ENCODE measurements at places on chromosomes 4 and X.

- DNase-seq = no peak
Measured at GRCh38 chr4:169135776-169136175, 125.7 kb upstream of the CBR4 start.

DNA sequence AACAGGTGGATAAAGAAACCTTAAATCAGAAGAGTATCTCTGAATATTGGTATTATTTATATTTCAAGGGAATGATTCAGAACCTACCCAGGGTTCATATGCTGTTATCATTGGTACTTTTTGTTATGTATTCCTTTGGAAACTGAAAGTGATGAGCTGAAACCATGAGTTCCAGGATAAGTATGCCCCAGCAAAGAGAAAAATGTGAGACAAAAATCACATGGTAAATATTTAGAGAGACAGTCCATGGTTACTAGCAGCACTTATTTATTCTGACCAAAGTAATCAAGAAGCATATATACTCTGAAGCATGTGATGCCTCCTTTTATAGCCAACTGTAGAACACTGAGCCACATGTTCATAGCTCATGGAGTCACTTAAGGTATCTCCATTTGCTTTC, 277.7 kb downstream of the ARAP2 start:
- no peak for DNase-seq

GRCh38 chr4:101039367-101039766, 308.0 kb downstream of the PPP3CA start:
- DNase-seq = no peak

- DNase-seq = no peak
Measured at GRCh38 chr4:3682236-3683076, 83.7 kb upstream of the ADRA2C start.

DNA sequence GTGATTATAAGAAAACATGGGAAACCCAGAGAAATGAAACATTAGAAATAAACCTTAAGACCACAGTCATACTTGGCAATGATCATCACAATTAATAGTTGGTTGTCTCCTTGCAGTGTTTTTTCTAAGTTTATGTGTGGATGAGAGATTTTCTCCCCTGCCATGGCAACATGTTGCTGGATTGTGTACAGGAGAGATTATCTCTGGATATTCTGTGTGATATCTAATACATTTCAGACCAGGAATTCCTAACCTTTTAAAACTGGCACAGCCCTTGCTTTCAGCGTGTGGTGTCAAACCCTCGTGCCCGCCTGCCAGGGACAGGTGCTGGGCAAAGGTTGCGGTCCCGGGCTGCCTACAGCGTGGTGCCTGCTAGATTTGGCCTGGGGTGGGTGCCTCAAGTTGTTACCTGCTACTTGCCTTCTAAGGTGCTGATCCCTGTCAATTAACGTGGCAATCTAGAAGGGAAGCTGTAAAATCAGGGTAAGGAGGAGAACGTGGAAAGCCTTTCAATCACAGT, 100.5 kb downstream of the TMEM131L start:
- DNase-seq = no peak

DNA sequence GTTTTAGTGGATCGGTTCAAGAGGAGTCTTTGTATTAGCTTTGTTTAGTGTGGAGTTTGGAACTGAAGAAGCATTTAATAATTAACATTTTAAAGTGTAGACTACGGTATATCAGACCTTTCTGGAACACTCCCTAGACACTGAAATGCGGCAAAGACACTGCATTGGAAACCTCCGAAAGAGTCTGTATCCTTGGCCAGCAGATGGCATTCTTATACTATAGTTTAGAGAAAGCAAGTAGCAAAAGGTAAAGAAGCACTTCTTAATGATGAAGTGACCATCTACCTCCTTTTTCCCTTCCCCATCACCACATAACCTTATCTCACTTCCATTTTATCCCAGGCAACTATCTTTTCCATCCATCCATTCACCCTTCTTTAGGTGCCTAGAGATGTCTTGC, 7.6 kb downstream of the FABP2 start:
- peak; percentile 38 for DNase-seq

GRCh38 chr4:188903986-188904385, 764.7 kb downstream of the TRIML1 start:
- DNase-seq = no peak

GRCh38 chr4:120317713-120318112, 251.1 kb upstream of the MAD2L1 start:
- no peak for DNase-seq

- DNase-seq = no peak
Measured at GRCh38 chr4:185902654-185903053, 90.7 kb upstream of the SORBS2 start.

DNA sequence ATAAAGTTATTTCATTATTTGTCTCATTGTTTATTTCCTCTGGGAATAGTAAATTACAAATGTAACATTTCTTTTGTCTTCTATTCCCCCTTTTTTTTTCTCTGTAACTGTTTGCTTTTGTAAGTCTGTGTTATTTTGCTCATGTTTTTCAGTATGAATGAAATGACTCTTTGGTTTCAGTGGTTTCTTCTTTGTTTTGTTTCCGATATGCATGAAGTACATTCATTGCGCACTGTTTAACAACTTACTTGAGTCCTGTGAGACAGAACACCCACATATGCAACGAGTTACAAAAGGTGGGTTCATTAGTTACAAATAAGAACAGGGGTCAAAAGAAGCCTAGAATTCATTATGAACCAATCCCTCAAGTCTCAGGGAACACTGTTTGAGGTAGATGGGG, 175.0 kb upstream of the UGT8 start:
- no peak for DNase-seq

DNA sequence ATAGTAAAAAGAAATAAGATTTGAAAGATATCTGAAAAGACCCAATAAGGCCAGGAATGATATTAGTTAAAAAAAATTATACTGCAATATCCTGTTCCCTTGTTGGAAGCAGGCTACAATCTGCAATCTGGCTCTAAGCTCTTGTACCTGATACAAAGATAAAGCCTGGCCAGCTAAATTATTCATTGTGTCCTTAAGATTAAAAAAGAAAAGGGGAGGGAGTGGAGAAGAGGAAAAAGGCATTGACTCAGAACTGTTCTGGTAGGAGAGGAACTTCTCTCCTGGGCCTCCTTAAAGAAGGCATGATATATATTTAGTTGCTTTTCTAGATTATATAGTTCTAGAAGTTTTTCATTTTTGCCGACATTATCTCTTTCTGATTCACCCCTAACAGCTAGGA, 46.7 kb downstream of the IRF2 start:
- DNase-seq = no peak

DNA sequence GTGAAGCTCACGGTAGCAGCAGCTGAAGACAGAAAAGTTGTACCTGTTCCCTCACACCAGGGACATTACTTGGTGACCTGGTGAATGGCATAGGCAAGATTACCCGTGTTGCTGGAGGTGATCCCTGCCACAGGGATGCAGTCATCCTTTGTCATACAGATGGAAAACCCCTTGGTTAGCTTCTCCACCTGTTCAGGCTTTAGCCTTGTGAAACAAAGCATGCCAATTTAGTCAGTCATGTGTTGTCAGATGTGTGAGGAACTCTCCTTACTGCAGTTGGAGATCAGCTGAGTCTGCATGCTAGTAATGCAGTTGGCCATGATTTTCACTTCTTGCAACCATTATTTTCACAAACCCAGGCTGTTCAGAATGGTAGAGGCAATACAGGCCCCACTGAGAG, 41.0 kb downstream of the AMELX start:
- no peak for DNase-seq

GRCh38 chr4:82005158-82005557, 368.6 kb downstream of the HNRNPD start:
- no peak for DNase-seq

GRCh38 chr4:47852136-47852535, 14.3 kb upstream of the CORIN start:
- no peak for DNase-seq

- DNase-seq = no peak
Measured at GRCh38 chr4:54976682-54977081, 148.7 kb downstream of the KDR start.

GRCh38 chr4:78667764-78668163, 108.4 kb upstream of the BMP2K start:
- no peak for DNase-seq

DNA sequence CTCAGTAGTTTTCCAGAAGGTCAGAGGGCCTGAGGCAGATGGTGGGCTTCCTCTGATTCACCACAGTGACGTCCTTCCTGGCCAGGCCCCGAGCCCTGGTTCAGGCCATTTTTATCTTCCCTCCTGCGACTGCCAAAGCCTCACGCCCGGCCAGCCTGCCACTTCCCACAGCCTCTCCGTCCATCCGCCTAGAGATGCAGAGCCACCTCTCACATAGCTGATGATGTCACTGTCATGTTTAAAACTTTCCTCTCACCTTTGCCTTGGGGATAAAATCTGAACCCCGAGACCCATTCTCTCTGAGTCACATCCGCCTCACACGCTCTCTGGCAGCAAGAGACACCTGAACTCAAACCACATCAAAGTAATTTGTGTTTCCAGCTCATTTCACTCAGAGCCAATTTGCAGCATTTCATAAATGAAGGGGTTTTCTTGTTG, 175.3 kb downstream of the QDPR start:
- no peak for DNase-seq

DNA sequence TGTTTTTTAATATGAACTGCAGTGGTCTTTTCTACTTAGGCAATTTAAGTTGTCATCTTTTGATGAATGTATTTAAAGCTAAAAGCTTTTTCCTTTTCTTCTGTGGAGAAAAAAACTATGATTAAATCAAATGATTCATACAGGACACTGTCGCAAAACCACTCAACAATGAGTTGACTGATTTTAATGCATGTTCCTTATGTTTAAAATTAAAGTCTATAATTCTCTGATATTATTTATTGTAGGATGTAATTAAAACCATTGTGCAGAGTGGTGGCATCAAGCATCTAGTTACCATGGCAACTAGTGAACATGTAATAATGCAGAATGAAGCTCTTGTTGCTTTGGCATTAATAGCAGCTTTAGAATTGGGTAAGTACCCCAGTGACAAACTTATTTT, 172.5 kb downstream of the RAP1GDS1 start:
- no peak for DNase-seq

DNA sequence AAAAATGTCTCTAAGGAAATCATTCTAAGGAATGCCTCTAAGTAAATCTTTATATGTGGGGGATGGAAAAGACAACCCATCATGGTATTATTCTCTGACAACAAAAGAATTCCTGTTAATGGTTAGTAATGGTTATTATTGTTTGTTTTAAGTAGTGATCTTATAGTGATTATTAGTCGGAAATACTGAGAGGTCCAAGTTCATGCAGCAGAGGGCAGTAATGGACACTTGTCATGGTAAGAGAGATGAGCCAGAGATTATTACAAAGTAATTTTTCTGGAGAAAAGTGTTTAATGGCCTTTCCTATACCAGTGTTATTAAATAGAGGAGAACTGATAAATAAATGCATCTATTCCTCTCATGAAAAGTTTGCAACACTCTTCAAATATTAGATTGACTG, 8.1 kb upstream of the DKK2 start:
- DNase-seq = peak; percentile 16

GRCh38 chr4:84146300-84146959, 352.7 kb downstream of the NKX6-1 start:
- DNase-seq = no peak

- DNase-seq = no peak
Measured at GRCh38 chr4:78928835-78929234, 10.4 kb downstream of the PAQR3 start.

- no peak for DNase-seq
Measured at GRCh38 chr4:105074097-105074496, 72.6 kb upstream of the TET2 start.

DNA sequence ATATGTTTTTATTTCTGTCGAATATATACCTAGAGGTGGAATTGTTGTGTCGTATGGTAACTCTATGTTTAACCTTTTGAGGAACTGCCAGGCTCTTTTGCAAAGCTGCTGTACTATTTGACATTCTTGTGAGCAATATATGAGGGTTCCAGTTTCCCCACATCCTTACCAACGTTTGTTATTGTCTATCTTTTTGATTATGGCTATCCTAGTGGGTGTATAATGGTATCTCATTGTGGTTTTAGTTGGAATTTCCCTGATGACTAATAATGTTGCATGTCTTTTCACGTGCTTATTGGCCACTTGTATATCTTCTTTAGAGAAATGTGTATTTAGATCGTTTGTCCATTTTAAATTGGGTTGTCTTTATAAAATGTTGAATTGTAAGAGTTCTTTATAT, 24.5 kb downstream of the REPS2 start:
- no peak for DNase-seq

DNA sequence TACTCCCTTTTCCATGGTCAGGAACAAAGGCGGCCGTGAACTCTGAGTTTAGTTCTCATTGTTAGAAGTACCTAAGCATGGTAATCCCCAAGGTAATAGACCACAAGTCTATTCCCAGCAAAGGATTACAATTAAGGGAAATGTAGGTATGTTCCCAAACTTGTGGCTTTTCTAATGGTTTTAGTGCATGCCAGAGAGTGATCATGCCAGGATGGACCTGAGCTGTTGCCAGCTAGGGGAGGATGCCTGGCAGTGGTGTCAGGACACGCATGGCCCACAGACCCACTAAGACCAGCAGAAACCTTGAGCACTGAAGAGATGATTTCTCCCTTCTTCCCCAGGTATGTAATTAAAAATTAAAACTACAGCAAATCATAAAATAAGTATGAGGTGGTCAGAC, 60.8 kb downstream of the COQ2 start:
- no peak for DNase-seq

DNA sequence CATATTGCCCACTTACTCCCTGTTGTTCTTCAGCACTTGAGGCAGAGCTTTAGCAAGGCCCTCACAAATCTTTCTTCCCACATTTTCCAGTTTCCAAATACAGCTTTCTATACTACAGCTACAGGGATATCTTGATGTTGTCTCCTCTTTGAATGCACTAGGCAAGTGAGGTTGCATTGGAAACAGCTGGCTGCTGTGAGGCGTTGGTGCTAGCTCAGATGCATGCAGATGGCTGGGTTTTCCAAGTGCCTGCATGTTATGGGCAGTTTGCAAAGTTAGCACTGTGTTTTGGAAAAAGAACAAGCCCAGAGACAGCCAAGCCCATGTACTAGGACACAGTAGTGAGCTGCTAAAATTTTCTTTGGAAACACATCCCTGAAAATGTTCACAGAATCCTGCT, 315.1 kb upstream of the RASGEF1B start:
- DNase-seq = no peak

GRCh38 chr4:128668566-128668965, 140.9 kb upstream of the JADE1 start:
- no peak for DNase-seq

GRCh38 chr4:89054627-89055026, 2.4 kb downstream of the FAM13A start:
- DNase-seq = no peak

GRCh38 chrX:101999644-102000539, 68.1 kb upstream of the ZMAT1 start:
- no peak for DNase-seq

DNA sequence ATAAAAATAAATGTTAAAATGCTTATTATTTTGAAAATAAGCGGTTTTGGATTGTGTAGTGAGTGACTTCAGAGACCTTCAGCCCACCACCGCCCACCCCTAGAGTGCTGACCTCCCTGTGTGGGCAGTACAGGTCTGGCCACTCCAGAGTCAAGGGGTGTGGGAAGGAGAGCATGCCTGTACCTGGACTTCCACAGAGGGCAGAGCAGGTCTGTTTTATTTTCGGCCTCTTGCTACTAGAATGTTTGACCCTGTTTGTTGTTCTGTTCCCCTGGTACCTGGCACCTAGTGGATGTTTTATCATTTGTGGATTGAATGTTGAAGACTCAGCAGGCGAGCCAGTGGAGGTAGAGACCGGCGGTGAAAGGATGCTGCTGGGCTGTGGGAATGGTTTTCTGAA, 14.3 kb downstream of the PIGG start:
- DNase-seq = no peak

GRCh38 chr4:151304755-151305154, 20.6 kb downstream of the SH3D19 start:
- DNase-seq = peak; percentile 32
